ENCODE measurements at places on chromosomes 3 and 15.
A peak's percentile ranks its signal among the peaks of the same experiment; 100 is the strongest.

- DNase-seq, result no peak
These were observed 30.5 kb downstream of the SMAD3 start for GRCh38 chr15:67095912-67096311.

GRCh38 chr3:73727854-73728253, 103.1 kb upstream of the PDZRN3 start:
- DNase-seq, result no peak

DNA sequence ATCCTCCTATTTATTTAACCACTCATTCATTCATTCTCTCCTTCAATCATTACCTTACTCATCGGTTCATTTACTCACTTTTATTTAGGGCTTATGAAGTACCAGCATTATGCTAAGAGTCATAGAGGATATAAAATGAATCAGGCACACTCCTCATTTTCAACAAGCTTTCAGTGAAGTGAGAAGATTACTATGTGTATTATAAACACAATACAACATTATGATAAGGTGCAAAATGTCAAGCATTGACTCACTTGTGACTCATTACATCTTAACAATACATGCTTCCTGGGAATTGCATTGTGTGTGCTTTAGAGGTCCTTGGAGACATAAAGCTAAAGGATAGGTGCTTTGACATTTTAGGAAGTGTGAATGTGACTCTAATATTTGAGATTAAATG, 60.4 kb downstream of the PLAAT1 start:
- no peak for DNase-seq

DNA sequence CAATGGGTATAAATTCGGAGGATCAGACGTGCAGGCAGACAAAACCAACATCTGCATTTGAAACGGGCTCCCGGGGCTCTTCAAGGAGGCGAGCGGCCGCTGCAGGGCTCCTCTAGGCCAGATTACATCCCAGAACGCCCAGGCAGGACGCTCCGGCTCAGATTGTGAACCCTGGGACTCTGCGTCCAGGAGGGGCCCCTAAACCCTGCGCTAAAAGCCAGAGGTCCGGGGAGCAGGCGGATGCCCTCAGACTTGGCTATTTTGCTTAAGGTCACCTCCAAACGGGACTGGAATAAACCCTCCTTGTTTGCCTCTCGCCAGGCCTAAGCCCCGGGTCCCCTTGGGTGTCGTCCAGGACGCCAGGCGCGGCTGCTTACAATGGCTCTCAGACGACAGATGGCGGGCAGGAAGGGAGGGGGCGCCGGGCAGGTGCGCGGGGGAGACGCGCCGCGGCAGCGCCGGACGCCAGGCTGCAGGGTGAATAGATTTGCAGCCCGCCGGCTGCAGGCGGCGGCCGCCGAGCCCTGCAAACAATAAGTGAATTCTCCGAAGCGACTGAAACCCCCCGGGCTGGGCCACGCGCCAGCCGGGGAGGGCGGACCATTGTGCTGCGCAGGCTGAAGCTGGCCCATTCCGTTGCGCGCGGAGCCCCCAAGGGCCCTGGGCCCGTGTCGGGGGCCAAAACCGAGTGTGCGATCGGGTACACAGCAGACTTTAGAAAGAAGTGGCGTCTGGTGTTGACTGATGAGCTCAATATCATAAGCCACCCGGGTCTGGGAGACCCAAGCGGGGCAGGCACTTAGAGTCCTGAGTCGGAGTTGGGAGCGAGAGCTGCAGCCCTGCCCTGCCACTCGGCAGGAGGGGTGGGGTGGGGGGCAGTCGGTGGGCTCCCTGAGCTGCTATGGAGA, 32.3 kb upstream of the AMOTL2 start:
- no peak for DNase-seq

DNA sequence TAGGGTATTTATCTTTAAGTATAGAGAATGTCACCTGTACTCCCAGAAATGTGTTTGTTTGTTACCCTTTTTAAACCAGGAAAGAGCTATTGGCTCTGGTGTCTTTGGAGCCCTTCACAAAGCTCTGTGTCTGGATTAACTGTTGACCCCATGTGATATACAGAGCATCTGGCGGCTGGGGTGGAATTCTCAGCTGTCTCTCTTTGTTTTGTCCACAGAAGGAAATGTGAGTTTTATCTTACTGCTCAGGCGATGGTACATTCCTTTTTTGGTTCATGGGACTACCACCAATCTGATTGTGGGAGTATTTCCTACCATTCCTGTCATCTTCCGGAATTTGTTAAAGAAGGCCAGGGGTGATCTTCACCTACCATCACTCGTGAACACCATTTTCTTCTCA, 120.3 kb downstream of the AKAP13 start:
- DNase-seq, result no peak

- no peak for DNase-seq
These were observed 23.2 kb downstream of the ILDR1 start for GRCh38 chr3:121998611-121999473.

- DNase-seq, result no peak
These were observed 230.6 kb upstream of the PEX5L start for GRCh38 chr3:180267202-180267843.

- DNase-seq, result no peak
These were observed 153.9 kb downstream of the CPNE4 start for GRCh38 chr3:131880948-131881347.

DNA sequence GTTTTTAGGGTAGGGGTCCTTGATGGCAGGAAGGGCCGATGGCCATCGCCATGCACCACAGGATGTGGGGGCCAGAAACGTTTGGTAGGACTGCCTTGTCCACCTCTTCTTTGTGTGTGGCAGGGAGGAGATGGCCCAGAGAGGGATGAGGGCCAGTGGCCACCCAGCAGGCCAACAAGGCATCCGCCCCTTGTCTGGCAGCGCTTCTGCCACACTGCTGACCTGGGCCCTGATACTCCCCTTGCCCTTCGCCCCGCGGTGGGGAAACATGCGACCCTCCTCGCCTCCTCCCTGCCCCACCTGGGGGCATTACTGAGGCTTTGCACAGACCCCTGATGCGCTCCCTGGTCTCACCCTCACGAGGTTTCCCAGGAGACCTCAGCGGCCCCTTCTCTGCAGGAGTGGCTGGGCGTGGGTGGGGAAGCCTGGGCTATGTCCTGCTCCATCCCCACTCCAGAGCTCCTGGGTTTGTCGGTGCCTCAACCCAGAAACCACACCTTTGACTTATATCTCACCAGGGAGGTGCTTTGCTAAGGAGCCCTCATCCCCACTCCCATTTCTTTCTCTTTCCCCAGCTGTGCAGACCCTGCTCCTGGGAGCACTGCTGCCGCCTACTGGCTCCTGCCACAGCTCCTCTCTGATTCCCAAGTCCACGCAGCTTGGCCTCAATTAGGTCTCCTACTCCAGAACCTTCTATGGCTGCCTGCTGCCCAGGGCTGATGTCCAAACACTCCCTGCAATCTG, 38.7 kb downstream of the FEM1B start:
- no peak for DNase-seq

GRCh38 chr15:42627485-42627884, 52.1 kb downstream of the STARD9 start:
- no peak for DNase-seq

DNA sequence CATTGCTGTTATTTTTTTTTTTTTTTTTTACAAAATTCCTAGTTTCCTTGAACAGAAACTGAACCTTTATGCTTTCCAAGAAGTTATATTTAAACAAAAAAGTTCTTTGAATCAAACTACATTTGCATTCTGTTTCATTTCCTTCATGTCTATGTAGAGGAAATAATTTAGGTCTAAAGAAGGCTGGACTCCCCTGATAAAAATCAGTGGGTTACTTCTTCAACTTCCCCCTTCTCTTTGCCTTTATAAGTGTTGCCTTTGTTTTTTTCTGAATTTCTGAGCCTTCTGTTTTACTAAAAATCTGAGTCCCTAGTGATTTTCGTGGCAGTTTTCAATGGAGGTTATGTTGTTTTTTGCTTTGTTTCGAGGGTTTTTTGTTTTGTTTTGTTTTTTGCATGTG, 152.8 kb downstream of the CHDH start:
- DNase-seq, result no peak

DNA sequence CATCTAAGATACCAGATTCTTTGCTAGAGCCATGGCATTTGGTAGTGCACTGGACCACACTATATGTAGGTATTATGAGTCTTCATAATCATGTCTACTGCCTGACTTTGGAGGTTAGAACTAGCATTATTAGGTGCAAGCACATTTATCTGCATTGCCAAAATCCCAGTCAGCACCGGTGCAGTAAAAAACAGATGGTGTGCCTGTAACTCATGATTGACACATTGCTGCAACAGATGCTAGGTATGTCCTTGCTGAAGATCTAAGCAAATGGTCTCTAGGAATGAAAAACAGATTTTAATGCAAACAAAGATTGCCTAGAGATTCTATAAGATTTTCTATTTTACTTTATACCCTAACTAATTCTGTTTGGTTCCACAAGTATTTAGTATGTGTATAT, 47.7 kb downstream of the MYO5A start:
- DNase-seq, result no peak

- DNase-seq, result no peak
These were observed 23.6 kb upstream of the LRRC34 start for GRCh38 chr3:169836078-169836941.

- DNase-seq, result no peak
These were observed 90.6 kb downstream of the LIPC start for GRCh38 chr15:58522391-58522790.

DNA sequence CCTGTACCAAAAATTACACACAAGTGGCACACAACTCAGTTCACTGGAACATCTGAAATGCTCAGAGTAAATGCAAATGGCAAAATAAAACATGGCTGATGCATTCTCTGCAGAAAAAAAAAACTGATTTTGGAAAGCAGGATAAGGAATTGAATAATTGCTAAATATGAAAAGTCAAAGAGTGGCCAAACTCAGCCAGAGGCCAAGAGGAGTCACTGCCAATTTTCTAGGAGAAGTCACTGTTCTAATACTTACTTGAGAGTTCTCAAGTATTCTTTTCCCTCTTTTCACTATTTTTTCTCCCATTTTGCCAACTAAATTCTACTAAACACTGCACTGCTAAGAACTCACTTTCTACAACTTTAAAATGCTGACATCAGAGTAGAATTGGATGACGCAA, 1018.6 kb downstream of the TUSC7 start:
- no peak for DNase-seq

GRCh38 chr3:171792531-171792930, 17.8 kb downstream of the PLD1 start:
- no peak for DNase-seq

DNA sequence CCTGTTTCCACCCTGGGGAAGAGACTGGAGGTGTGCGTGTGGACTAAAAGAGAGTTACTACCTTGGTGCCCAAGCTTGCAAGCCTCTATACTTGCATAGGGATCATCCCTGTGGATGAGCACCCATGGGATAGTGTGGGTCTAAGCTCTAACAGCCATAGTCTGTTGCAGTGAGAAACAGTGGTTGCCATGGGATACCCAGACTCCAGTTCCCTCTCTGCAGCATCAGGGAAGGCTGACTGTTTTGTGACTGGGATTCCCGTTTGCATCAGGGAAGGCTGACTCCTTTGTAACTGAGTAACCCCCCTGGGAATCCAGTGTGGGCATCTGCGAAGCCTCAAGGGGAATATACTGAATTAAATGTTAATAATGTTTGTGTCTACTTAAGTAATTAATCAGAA, 196.1 kb downstream of the ZNF621 start:
- no peak for DNase-seq

DNA sequence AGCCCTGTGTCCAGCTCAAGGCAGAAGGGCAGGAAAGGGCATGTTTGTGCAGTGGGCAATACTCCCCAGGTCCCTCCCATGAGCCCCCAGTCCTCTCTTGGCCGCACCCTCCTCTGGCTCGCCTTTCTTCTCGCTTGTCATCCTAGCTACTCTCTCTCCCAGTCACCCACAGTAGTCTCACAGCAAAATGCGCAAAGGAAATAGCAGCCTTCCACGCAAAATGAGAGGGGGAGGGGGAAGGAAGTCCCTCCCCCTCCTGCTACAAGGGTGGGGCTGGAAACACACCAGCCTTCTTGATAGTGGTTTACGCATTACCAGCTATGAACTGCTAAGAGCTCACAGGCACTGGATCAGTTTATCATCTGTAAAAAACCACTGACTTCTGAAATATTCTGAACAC, 83.8 kb downstream of the GADL1 start:
- peak; percentile 9 for DNase-seq

GRCh38 chr3:39118079-39118478, 10.6 kb downstream of the TTC21A start:
- no peak for DNase-seq

GRCh38 chr3:143794793-143795462, 53.3 kb downstream of the SLC9A9 start:
- DNase-seq, result no peak

GRCh38 chr3:100782906-100783305, 73.6 kb downstream of the TFG start:
- no peak for DNase-seq

DNA sequence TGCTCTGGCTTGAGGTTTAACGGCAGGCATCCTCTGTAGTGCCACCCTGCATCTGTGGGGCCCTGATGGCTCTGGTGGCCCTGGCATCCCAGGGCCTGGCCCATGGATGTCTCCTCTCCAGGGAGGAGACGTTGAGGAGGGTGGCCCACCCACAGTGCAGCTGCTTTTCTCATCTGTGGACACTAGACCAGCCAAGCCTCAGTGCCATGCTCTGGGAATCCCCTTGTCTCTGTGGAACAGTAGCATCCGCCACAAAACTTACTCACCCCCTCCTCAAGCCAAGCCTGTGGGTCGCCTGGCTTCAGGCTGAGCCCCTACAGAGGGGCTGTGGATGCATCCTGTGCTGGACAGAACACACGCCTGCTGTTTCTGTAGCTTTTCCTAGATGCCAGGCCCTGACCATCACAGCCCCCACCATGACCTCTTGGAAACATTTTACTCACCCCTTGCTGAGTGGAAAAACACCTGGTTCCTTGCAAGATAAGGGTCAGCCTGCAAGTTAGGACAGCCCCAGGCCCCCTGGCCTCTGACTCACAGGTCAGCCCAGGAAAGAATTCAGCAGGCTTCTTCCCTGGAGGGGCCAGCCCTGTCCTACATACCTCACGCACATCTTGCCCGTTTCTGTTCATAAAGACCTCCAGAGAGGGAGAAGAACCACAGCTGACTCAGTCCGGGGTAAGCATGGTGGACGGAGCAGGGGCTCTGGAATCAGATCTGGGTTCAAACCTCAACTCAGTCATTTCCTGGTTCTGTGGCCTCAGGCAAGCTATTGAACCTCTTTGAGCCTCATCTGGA, 19.0 kb downstream of the PAK6 start:
- DNase-seq, result no peak

DNA sequence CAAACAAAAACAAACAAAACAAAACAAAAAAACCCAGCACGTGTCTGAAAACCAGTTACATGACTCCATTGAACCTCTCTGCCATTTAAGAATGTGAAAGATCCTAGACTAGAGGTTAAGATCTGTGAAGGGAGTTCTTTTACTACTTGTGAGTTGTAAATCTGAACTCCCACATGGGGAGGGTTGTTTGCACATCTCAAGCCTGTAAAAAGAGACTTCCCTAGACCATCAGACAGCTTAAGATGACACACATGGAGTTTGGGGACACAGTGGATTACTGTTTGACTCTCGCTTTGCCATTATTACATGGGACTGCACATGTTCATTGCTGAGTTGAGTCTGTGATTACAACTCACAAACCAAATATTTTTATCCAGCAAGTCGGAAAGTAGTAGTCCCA, 171.5 kb downstream of the SLC9A9 start:
- no peak for DNase-seq

GRCh38 chr3:141326626-141327025, 41.7 kb upstream of the ZBTB38 start:
- no peak for DNase-seq
